ENCODE measurements at places on chromosomes 3 and 15.
A peak's percentile ranks its signal among the peaks of the same experiment; 100 is the strongest.

GRCh38 chr3:184540777-184541681 lies 20.6 kb upstream of the EPHB3 start:
- no peak for DNase-seq

DNA sequence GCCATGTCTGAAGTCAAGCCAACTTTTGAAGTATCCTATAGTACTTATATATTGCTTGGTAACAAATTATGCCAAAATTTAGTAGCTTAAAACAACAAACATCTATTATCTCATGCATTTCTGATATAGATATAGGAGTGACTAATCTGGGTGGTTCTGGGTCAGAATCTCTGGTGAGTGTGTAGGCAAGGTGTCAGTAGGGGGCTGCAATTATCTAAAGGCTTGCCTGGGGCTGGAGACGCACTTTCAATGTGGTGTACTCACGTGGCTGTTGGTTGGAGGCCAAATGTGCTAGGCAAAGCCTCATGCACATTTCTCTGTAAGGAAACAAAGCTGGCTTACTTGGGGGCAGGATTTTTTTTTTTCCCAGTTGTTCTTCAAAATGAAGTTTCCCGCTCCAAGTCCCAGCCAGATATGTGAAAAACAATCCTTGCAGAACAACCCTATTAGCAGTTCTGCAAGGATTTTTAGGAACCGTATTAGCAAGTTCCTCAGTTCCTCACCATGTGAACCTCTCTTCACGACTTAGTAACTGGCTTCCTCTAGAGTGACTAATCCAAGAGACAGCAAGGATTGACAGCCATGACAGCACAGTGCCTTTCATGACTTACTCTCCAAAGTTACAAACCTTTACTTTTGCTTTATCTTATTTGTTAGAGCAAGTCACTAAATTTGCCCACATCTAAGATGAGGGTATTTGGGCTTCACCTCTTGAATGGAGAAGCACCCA lies 25.8 kb downstream of the GREM1 start:
- DNase-seq, result no peak

- no peak for DNase-seq
Observed at GRCh38 chr3:179150610-179151009, 2.5 kb downstream of the PIK3CA start.

- no peak for DNase-seq
Observed at GRCh38 chr3:162435750-162436149, 939.1 kb downstream of the OTOL1 start.

- DNase-seq, result no peak
Observed at GRCh38 chr3:42674146-42674545, 11.2 kb upstream of the KLHL40 start.

DNA sequence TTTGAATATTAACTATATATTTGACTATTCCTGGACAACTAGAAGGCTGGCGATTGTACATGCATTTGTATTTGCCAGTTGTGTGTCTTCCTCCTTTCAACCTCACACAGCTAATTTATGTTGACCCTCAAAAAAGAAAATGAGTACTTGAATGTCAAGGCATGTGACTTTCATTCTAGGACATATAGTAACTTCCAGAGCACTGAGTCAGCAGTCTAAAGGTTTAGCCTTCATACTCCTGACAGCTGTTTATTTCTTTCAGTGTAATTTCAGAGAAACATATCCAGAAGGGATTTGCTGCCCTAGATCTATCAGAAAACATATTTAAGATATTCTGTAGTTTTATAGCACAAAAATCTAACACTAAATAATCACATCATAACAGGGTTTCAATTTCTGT lies 74.6 kb upstream of the GOLGA8J start:
- no peak for DNase-seq

- DNase-seq, result no peak
Observed at GRCh38 chr15:31042751-31043150, 51.3 kb upstream of the MTMR10 start.

DNA sequence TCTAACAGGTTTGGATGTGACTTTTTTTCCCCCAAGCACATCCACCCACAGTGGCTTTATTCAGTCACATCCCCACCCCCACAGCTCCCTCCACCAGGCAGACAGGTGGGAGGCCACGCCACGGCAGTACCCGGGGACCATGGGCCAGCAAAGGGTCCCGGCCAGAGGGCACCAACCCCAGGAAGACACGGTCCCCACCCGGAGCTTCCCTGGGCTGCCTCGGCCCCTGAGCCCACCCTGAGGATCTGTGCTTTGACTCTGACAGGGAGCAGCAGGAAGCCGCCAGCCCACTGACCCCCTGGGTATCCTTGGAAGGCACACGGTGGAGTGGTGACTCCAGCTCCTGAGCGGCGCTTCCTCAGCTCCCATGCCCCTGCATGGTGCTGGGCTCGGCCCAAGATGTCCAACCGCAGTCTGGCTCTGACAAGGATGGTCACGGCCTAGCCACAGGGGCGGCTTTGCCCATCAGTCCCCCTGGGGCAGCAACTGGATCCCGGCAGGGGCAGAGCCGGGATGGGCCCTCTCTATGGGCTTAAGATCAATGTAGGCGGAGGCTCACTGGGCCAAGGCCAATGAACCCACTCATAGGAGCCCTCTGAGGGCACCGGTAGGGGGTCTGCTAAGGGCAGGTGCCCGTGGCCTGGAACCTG lies 66.2 kb upstream of the TTBK2 start:
- DNase-seq, result no peak

- no peak for DNase-seq
Observed at GRCh38 chr3:15800780-15801179, 3.0 kb upstream of the ANKRD28 start.

DNA sequence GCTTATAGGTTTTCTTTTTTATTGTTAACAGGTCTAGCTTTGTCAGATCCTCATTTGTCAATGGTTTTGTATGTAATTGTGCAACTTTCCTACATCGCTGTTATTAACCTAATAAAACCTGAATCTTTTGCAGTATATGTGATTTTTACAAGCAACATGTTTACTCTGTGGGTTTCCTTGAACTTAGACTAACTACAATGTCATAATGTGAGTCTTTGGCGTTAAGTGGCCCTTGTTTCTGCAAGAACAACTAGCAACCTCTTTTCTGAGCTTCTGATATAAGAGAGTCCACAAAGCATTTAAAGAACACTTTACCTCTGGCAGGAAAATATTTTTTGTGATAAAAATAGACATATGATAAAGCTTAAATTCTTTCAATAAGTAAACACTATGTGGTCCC lies 230.3 kb upstream of the CFAP20DC start:
- no peak for DNase-seq

DNA sequence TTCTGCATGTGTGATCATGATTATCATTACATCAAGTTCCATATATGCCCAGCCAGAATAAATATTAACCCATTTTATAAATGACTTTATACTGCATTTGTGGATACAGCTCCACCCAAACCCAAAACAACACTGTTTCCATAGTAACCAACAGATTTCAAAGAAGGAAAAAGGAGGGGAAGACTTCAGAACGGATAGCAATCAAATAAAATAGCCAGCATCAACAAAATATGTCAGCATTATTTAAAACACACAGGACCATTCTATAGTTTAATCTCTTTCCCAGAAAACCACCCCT lies 114.4 kb downstream of the FOXP1 start:
- no peak for DNase-seq

DNA sequence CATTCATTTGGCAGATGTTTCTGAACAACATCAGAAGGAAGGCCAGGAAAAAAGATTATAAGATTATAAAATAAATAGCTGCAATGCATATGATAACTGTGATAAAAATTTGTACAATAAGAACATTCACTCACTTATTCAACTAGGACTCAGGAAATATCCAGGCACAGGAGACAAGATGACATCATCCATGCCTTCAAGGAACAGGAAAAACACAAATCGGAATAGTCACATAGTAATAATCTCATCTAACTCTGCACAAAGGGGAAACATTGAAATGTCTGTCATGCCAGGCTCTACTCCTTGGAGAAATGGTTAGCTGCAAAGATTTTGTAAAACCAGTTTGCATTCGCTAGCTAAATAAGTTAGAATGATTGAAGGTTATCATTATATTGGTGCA lies 233.5 kb upstream of the AGTR1 start:
- DNase-seq, result no peak

- no peak for DNase-seq
Observed at GRCh38 chr3:141493184-141493583, 6.4 kb downstream of the RASA2 start.

- DNase-seq, result no peak
Observed at GRCh38 chr3:131348911-131349310, 32.7 kb upstream of the NUDT16 start.

DNA sequence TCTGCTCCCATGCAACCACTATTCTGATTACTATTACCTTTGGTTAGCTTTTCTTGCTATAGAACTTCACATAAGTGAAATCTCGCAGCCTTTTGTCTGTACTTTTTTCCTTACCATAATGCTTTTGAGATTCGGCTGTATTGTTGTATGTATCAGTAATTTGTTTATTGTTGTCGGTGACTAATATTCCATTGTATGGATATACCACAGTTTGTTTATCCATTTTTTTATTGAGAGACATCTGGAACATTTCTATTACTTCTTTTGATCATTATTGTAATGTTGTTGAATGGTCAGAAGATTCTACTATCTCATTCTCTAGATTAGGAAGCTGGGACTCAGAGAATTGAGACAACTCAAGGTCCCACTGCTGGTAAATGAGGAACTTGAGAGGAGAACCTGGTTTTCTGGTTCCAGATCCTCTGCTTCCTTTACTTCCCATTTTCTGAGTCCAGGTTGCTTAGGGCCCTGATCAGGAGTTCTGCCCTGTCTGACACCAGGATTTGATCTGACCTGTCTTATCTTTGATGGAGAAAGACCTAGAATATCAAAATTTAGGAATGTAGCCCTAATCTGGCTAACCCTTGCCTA lies 18.2 kb upstream of the SPTSSB start:
- no peak for DNase-seq

- DNase-seq, result no peak
Observed at GRCh38 chr3:125262161-125262560, 49.6 kb upstream of the SLC12A8 start.

DNA sequence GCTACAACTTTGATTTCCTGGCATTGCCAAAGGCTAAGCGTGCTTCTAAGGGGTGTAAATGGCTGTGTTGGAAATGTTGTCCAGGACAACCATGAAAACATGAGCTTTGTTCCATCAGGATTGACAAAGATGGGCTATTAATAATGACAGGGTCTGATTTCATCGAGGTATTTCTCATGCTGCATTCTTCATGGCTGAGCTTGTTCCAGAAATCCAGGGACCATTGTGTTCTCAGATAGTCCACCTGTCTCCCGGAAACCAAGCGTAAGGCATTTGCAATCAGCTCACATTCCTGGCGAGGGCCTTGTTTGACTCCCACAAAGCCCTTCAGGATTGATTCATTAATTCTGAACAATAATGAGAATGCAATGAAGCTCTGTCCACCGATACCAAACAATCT lies 111.3 kb downstream of the CD47 start:
- DNase-seq, result no peak

GRCh38 chr15:72474466-72474911 lies 359 bp downstream of the ARIH1 start:
- no peak for DNase-seq

- DNase-seq, result no peak
Observed at GRCh38 chr3:68771681-68772080, 160.7 kb downstream of the TAFA4 start.

DNA sequence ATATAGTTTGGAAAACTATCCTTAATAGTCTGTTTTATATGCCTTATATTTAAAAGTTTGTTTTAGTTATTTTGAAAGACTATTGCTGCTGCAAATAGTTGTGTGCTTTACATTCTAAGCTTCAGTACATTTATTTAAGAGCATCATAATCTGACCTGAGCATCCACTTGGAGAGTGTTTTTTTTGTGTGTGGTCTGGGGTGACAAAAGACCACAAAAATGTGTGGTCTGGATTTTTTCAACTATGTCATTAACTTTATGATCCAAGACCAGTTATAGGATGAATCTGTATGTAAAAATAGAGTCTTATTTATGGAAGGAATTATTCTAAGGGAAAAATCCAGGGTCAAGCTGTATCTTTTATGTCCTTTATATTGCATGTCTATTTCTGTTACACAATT lies 77.4 kb downstream of the SLTM start:
- DNase-seq, result peak; percentile 83

DNA sequence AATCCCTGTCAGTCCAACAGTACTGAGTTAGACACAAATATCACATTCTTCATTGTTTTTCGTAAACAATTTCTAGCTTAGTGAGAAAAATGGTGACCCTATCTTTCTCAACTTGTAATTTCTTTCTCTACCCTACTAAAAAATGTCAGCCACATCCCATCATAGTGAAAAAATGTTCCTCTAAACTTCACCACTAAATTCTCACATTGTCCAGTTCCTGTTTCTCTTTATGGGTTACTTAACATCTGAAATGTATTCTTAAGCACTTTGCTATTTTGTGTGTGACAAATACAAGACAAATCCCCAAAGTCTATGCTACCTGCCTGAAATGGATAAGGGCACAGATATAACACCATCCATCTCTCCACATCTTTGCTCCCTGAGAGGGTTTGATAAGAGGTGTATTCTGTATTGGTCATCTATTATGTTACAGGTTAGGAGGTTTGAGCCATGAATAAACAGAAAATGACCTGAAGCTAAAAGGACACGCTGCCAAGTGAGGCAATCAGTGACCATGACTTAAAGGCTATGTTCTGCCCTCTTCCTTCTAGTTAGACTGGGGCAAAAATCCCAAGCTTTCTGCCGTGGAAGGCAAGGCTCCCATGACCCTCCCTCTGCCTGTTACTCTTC lies 118.2 kb downstream of the GADL1 start:
- DNase-seq, result no peak

DNA sequence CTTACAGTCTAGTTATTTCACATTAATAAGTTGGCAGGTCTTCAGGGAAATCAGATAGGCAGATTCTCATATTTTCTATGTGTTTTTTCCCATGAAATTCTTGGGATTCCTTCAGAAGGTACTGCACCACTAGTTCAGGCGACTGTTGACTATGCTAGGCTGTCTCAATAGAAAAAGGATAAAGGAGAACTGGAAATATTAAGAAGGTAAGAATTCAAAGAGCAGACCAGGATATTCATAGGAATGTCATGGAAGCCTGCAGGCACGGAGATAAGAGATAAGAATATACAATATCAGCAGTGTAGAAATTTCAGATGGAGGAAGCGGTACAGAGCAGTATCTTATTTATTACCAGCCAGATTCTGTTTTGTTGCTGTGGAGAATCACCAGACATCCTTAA lies 432.1 kb upstream of the MDFIC2 start:
- no peak for DNase-seq

DNA sequence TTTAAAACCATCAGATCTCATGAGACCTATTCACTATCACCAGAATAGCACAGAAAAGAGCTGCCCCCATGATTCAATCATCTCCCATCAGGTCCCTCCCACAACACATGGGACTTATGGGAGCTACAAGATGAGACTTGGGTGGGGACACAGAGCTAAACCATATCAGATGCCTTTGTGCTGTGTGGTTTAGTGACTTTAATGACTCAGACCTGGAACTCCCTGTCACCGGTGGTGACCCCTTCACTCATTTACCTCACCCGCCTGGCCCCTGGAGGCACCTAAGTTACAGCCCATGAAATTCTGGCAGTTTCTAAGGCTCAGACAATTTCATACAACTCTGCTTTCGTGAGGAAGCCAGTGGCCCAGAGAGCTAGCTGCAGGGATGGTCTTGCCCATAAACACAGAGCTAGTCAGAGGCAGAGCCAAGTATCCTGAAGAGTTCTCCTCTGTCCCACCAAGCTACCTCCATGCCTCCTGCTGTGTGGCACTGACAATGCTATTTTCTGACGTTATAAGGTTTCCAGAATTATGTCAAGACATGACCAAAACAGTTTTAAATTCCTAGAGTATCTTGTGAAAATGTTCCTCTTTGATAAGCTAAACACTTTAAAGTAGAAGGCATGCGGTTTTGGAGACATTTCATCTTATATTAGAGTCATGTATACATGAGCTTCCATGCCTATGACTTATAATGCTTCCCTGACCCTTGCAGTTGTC lies 231.1 kb upstream of the IL12A start:
- DNase-seq, result no peak

Data from AG04449 (cell line).